Right ventricle myocardium superior (tissue), 1 donor: ENCODE measurements at places on chromosomes 5 and 9. TPM values are rescaled to one million over a fixed set of nuclear protein-coding genes. Genes with fewer than 3 reads are reported as not detected.

DNA sequence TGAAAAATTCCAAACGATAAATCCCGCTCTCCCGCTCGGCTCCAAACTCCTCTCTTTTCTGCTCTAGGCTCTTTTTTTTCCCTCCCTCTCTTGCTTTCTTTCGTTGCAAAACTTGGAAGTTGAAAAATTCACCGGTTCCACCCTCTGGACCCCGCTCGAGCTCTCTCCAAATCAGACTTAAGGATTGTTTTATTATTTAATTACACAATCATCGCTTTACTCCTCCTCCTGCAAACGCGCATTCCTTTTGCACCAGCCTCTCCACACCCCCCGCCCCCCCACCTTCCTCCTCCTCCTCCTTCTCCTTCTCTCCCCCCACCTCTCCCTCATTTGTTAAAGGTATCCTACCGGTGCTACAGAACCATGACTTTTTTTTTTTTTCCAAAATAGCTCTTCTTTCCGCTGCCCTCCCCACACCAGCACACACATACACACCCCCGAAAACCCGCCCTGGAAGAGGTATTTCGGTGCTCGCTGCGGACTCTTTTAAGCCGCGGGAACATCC lies 535 bp upstream of the NFIB start:
- DNase-seq = peak; percentile 75

GRCh38 chr9:129182625-129183494 lies 4.8 kb upstream of the IER5L start:
- peak; percentile 64 for DNase-seq

DNA sequence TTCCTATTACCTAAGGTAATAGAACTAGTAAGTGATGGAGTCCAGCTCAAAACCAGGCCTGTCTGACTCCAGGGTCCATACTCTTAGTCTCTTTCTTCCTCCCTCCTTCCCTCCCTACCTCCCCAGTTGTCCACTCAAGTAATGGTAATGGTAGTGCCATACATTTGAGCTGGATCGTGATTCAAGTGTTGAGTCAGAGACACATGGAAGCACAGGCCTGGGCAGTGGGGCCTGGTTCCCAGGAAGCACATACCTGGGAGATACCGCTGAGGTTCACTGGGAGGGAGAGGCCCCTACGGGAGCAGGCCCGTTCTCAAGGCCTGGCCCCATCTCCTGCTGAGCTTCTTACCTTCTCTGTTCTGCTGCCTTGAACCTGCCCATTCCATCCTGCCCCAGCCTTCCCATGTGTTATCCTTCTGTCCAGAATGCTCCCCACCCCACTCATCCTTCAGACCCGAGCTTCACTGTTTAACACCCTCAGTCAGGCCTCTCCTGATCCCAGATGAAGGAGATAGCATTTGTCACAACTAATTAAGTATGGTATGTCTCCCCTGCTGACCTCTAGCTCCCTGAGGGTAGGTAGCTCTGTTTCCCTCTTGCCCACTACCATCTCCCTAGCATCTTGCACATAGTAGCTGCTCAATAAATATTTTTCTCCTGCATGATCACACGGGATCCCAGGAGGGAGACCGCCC lies 13.8 kb downstream of the URM1 start:
- DNase-seq = no peak

GRCh38 chr9:1876891-1877496 lies 138.2 kb upstream of the SMARCA2 start:
- no peak for DNase-seq

NR4A3 gene
- total RNA-seq = 3.7 TPM

CATSPER3 gene
- 0.32 TPM for total RNA-seq
